ENCODE measurements at places on chromosomes 3 and 15.

DNA sequence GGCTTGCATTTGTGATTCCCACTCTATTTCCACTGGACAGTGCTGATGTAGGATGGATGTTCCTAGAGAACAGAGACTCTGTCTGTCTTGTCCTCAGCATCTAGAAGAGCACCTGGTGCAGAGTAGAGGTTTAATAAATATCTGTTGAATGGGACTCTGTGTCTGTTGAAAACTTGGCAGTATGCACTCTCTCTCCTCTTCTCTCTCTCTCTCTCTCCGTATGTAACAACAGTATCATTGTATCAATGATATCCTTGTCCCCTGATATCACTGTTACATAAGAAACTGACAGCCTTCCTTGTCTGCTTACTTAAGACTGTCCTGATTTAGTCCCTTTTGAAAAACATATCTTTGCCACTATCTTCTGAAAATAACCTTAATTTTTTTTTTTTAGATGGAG is 24.3 kb upstream of the MGLL start:
- no peak for DNase-seq

GRCh38 chr15:27538325-27538724 is 560.8 kb downstream of the OCA2 start:
- DNase-seq, result no peak

- no peak for DNase-seq
These were observed 22.6 kb downstream of the MEIS2 start for GRCh38 chr15:37077623-37078351.

- no peak for DNase-seq
These were observed 90.3 kb upstream of the FAM174B start for GRCh38 chr15:92745845-92746271.

- DNase-seq, result no peak
These were observed 665.4 kb upstream of the CBLB start for GRCh38 chr3:106534206-106534605.

DNA sequence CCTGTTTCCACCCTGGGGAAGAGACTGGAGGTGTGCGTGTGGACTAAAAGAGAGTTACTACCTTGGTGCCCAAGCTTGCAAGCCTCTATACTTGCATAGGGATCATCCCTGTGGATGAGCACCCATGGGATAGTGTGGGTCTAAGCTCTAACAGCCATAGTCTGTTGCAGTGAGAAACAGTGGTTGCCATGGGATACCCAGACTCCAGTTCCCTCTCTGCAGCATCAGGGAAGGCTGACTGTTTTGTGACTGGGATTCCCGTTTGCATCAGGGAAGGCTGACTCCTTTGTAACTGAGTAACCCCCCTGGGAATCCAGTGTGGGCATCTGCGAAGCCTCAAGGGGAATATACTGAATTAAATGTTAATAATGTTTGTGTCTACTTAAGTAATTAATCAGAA is 196.1 kb downstream of the ZNF621 start:
- DNase-seq, result no peak

GRCh38 chr3:127978636-127979035 is 63.6 kb downstream of the KBTBD12 start:
- DNase-seq, result no peak

DNA sequence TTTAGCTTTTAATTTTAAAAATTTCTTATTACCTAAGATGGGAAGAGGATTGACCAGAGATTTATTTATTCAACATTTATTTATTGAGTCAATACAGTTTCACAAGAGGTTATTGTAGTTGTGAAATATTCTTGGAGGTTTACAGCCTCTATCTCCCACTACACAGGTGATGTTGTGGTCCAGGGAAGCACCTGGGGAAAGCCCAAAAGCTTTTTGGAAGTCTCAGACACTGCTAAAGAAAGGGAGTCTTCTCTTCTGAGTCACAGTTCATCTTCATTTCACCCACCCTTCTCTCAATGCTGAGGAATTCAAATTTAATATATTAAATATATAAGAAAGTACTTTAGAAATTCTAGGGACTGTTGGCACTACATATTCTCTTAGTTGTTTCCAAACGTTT is 41.8 kb downstream of the SERPINI1 start:
- no peak for DNase-seq

- DNase-seq, result no peak
These were observed 1018.3 kb downstream of the ZPLD1 start for GRCh38 chr3:103453152-103453551.

GRCh38 chr3:149224736-149225594 is 3.3 kb upstream of the CP start:
- no peak for DNase-seq

DNA sequence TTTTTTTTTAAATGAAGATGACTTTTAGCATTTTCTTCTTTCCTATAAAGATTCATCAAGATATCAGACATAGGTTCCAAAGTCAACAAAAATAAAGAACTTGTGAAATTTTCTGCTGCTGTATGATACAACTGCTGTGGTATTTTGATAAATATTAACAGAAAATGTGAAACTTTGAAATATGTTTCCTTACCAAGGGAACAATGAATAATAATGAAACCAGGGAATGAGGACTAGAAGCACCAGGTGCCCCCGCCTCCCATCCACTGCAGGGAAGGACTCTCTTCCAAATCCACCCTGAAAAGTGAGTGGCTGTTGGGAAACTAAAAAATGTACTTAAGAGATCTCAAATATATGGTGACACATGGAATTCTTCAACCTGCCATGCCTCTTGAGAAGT is 198.4 kb downstream of the FHIT start:
- no peak for DNase-seq

- no peak for DNase-seq
These were observed 51.2 kb downstream of the IL20RB start for GRCh38 chr3:137008976-137009375.

GRCh38 chr3:65314269-65314668 is 626.5 kb upstream of the ADAMTS9 start:
- DNase-seq, result no peak

GRCh38 chr3:100221159-100221558 is 39.6 kb upstream of the TBC1D23 start:
- DNase-seq, result no peak

- DNase-seq, result no peak
These were observed 8.0 kb downstream of the NFKBIZ start for GRCh38 chr3:101857301-101857741.

DNA sequence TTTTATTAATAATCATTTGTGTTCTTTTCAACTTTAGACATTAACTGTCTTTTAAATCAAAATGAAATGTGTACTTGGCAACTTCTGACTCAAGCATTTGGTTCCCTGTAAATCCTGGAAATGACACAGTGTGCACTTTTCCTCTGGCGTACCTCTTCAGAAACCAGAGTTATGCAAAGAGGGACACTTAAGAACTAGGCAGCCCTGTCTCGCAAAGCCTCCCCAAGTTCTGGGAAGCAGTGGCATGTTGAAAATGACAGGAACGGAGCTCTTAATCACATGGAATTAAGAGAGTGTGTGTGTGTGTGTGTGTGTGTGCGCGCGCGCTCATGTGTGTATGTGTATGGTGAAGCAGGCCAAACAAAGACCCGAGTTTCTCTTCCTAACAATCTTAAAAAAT is 707.4 kb downstream of the MECOM start:
- no peak for DNase-seq

DNA sequence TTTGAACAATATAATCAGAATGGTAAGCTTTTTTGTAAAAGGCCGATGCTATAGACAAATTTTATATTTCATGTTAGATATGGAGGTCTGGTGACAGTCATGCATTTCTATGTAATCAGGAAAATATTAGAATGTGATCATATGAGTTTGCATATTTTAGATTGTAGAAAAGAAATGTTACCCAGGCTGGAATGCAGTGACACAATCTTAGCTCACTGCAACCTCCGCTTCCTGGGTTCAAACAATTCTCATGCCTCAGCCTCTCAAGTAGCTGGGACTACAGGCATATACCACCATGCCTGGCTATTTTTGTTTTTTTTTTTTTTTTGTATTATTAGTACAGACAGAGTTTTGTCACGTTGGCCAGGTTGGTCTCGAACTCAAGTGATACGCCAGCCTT is 152.0 kb downstream of the LMLN start:
- no peak for DNase-seq

DNA sequence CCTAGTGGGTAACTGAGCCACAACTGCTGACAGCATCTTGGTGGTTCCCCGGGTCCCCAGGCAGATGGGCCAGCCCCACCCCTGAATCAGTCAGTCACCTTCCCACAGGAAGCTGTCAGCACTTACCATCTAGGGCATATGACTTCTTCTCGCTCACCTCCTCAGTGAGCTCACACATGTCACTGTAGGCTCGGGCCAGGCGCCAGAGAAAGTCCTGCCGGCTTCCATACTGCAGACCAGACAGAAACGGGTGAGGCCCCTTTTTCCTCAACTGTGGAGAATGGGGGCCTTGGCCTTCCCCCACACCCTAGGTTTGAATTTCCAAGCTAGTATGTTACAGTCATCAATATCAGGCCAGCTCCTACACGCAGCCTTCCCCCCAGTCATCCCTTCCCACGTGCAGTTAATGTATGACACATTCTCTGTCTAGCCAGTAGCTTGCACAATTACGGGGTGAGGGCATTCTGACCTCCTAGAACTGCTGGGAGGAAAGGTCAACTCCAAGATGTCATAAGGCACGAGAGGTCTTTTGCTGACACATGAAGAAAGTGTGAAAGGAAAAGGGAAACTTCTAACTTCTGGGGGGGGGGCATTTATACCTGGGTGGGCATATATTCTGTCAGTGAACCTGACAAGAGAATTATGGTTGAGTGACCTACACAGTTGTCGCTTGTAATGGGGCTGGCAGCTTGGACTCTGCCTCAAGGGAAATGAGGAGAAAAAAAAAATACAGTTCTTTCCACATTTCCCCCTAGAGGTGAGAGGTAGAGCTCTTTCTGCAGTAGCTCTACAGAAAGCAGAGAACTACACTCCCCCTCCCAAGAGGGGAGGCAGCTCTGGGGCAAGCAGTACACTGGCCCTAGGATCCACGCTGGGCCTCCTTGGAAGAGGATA is 10.9 kb downstream of the RMDN3 start:
- peak; percentile 44 for DNase-seq

GRCh38 chr15:85479071-85479647 is 98.8 kb downstream of the AKAP13 start:
- no peak for DNase-seq

DNA sequence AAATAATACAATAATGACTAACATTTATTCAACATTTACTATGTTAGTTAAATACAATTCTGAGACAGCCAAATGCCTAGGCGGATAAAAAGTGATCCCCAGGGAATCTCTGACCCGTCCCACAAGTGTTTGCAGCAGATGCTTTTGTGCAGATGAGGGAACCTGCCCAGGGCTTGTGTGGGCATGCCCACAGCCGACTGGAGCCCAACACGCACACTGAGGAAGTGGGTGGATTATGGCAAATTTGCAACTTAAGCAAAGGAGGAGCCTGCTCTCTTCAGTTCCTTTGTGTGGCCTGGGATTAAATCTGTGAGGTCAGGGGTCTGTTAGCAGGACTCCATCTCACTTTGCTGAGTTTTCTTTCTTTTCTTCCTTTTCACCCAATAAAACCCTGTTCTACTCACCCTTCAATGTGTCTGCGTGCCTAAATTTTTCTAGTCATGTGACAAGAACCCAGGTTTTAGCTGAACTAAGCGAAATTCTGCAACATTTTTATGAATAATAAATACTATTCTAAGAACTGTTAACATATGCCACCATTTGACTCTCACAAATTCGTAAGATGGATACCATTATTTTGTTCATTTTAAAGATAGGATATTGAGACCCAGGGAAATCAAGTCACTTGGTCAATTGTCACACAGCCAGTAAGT is 13.9 kb upstream of the RTP1 start:
- peak; percentile 69 for DNase-seq

DNA sequence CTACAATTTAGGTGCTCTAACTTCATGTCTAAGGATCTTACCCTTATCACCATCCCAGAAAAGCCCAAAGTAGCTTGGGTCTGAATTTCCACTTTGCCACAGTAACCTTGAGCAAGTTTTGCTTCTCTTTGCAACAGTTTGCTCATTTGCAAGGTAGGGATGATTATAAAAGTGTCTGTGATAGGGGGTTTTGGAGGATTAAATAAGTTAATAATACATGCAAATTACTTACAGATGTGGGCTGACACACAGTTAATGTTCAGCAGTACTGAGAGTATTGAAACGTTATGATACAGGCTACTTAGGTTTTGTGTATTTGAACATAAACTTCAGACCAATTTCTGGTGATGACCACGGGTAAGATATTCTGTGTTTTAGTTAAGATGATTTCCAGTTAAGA is 444.7 kb upstream of the TPRG1 start:
- DNase-seq, result no peak

- no peak for DNase-seq
These were observed 41.3 kb downstream of the ST6GAL1 start for GRCh38 chr3:186971578-186971977.

DNA sequence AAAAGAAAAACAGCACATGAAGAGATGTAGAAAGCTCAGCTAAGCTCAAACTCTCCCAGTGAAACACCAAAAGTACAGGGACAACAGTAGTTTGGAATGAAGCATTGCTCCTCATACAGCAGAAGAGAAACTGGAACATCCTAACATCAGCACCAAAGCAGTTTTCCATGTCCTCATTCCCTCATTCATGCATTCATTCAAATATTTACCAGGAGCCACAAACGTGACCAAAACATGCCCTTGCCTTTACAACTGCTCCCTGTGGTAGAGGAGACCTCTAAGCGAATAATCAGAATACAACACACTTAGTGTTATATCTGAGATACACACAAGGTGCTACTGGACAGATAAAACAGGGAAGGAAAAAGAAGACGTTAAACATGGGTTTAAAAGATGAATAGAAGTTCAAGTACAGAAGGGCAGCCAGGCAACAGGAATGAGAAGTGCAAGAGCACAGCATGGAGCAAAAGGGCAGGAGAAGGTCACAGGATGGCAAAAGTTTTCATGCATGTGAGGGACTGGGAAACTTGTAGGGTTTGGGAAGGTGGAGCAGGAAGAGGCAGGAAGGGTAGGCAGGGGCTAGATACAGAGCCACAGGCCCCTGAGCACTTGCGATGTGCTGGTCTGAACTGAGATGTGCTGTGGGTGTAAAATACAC is 58.5 kb upstream of the LMCD1 start:
- DNase-seq, result no peak

DNA sequence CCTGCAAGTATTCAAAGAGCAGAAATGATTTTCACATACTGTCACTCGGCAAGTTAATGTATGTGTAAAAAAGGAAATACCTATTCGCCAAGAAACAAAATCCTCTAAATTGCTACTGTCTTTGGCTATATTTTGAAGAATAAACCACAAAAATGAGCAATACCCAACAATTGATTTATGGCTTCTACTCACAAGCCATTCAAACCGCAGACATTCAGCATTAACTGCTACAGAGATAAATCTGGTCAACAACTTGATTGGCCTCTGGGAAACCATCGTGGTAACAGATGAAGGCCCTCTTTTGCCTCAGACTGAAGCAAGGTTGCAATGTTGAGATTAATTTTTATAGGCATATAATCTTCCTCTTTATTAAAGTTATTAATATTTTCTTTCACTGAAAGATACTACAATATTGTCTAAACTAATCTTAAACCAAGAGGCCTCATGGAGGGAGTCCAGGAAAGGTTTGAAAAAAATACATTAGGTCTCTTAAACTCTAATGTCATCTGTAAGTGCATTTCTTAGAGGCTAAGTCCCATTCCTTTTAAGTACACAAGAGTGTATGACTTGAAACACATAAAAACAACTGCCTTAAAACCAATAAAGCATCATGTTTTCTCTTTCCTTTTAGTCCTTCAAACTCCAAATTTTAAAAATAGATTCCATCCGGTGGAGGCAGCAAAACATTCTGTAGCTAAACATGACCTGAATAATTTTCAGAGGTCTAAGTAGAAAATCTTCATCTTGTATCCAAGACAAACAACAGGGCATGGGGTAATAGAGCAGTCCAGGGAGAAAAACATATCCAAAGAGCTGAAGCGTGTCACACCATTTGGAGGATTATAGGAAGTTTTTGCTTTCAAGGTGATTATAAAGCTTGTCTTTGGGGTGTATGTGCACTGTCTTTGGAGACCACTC is 162.4 kb upstream of the TGFBR2 start:
- DNase-seq, result no peak

GRCh38 chr3:187291512-187292132 is at the start of gene MASP1:
MASP1 (minus strand) TSS chr3:187291737; CDS start chr3:187291632, 105 bp downstream.
- no peak for DNase-seq
